Sigmoid colon (tissue), 7 donors: ENCODE measurements at places on chromosomes 4 and X. TPM values are rescaled to one million over a fixed set of nuclear protein-coding genes. Genes with fewer than 3 reads are reported as not detected.

Gene PAGE1
- polyA plus RNA-seq: not detected

Gene TCEAL6
- not detected for polyA plus RNA-seq

GRCh38 chr4:3880615-3881120 lies 114.5 kb downstream of the ADRA2C start:
- no peak for DNase-seq

GRCh38 chrX:24235084-24235710 lies 78.7 kb downstream of the SUPT20HL2 start:
- no peak for DNase-seq
